Stomach (tissue), 19 donors: ENCODE measurements at places on chromosomes 16 and 17. TPM values are rescaled to one million over a fixed set of nuclear protein-coding genes. Genes with fewer than 3 reads are reported as not detected.
A peak's percentile ranks its signal among the peaks of the same experiment; 100 is the strongest.

- DNase-seq: no peak
Measured at GRCh38 chr17:9468532-9468931, 107.1 kb downstream of the STX8 start.

CCNF gene
- 6.4 TPM for total RNA-seq

ACAP1 gene
- 12.8 TPM for total RNA-seq

KRTAP16-1 gene
- not detected for total RNA-seq

GRCh38 chr17:77145612-77146245 is 5.0 kb downstream of the SEC14L1 start:
- DNase-seq: peak; percentile 85

DNA sequence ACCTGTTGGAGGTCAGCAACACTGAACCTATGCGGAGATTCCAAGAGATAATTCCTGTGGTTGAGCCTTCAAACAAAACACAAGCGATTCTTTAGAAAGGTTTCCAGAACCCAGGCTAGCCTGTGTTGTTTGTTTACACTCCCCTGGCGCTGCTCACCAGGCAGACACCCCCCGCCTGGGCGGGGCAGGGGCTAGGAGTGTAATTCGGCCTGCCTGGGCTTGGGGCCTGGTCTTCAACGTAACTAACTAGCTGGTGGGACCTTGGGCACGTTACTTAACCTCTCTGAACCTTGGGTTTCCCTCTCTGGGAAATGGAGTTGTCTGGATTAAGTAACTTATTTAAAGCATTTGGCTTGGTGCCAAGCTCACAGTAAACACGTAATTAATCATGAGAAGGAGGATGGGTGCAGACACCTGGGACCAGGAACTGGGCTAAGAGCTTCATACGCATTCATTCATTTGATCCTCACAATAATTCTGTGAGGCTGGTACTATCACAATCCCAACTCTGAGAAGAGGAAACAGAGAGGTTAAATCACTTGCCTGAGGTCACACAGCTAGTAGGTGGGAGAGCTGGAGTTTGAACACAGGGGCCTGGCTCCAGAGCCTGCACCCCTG is 7.6 kb upstream of the ARHGAP27 start:
- DNase-seq: no peak

GRCh38 chr17:33976831-33977230 is 278.3 kb upstream of the CCL2 start:
- DNase-seq: peak; percentile 37
